ENCODE measurements at places on chromosomes 4 and X. TPM values are rescaled to one million over a fixed set of nuclear protein-coding genes. Genes with fewer than 3 reads are reported as not detected.

The MEPE gene
- total RNA-seq = not detected

The SPP1 gene
- total RNA-seq = not detected

The EMCN gene
- not detected for total RNA-seq

The PRRG1 gene
- not detected for total RNA-seq

The GABRG1 gene
- not detected for total RNA-seq

The SSX2B gene
- total RNA-seq = not detected

The RAB9B gene
- 0.11 TPM for total RNA-seq

The IL13RA2 gene
- total RNA-seq = not detected

The TNIP3 gene
- total RNA-seq = 0.39 TPM

The MAOA gene
- total RNA-seq = not detected

The ATRX gene
- 72.7 TPM for total RNA-seq

The UPF3B gene
- total RNA-seq = 4.7 TPM

The PCDH19 gene
- total RNA-seq = not detected

The UFSP2 gene
- total RNA-seq = 16.6 TPM

The CLGN gene
- total RNA-seq = not detected

The XK gene
- not detected for total RNA-seq

The ANTXR2 gene
- total RNA-seq = 15.3 TPM

The NONO gene
- 472 TPM for total RNA-seq

All from CD4-positive, alpha-beta T cell (primary cell).